ENCODE measurements at places on chromosomes 12 and 14. TPM values are rescaled to one million over a fixed set of nuclear protein-coding genes. Genes with fewer than 3 reads are reported as not detected.

RNASE2 gene
- total RNA-seq, result 2.5 TPM

- no peak for DNase-seq
Observed at GRCh38 chr14:94027566-94028449, 1.7 kb downstream of the OTUB2 start.

DNA sequence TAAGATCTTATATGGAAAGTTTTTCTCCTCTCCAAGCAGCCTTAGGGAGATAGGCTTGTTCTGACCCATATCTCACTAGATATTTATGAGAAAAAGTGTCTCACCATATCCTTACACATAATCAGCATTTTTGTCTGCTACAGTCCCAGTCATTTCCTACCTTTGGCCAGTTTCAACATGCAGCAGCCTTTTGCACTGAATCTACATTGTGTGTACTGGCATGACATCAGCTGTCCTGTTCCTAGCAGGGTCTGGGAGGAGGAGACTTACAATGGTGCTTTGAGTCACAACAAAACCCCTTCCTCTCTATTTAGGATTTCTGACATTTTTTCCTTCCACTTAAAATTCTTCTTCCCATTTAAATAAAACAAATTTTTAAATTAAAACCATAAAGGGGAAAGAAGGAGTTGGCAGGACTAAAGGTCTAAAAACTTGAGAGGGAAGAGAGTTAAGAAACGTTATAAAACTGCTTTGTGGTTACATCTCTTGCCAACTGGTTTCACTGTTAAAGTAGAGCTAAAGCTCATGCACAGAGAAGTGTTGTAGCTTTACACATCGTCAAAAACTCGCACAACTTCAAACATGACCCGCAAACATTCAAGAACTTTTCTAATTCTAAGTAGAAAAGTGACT lies 53.3 kb upstream of the CERS5 start:
- no peak for DNase-seq

DNA sequence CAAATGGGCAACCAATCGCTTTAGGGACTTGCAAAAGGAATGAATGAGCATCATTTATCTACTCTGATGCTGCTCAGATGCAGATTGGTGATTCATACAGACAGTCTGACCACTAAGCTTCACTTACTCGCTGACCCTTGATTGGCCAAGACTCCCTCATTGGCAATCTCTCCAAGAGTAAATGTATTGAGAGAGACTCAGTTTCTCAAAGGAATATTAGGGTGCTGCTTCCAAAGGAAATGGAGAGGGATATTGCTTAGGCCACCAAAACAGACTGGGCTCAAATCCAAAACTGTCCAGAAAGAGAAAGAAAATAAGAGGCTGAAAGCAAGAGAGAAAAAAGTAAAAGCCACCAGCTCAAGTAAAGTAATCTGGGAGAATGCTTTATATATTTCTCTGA lies 785.2 kb downstream of the GALC start:
- DNase-seq, result no peak

GRCh38 chr12:96483116-96483515 lies 6.3 kb upstream of the CFAP54 start:
- no peak for DNase-seq

- DNase-seq, result no peak
Observed at GRCh38 chr14:50089208-50089607, 27.2 kb downstream of the VCPKMT start.

GRCh38 chr14:104262515-104263514 lies 124.4 kb downstream of the KIF26A start:
- DNase-seq, result no peak
